ENCODE measurements at places on chromosomes 2 and 18.

DNA sequence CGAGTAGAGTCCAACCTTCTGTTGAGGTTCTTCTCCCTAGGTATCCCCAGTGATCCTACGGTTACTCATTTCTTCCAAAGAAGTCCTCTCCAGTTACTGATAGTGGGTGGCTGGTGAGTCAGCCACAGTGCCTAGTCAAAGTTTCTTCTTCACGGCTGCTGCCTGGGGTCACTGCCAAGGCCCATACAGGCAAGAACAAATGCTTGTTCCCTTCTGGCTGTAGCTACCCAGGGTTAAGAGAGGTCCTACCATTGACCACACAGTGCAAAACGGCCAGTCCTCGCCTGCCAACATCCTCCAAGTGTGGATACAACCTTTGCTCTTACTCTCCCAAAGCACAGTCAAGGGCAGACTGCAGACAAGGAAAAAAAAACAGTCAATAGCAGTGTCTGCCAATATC, 2.9 kb upstream of the PTPN4 start:
- DNase-seq = no peak

DNA sequence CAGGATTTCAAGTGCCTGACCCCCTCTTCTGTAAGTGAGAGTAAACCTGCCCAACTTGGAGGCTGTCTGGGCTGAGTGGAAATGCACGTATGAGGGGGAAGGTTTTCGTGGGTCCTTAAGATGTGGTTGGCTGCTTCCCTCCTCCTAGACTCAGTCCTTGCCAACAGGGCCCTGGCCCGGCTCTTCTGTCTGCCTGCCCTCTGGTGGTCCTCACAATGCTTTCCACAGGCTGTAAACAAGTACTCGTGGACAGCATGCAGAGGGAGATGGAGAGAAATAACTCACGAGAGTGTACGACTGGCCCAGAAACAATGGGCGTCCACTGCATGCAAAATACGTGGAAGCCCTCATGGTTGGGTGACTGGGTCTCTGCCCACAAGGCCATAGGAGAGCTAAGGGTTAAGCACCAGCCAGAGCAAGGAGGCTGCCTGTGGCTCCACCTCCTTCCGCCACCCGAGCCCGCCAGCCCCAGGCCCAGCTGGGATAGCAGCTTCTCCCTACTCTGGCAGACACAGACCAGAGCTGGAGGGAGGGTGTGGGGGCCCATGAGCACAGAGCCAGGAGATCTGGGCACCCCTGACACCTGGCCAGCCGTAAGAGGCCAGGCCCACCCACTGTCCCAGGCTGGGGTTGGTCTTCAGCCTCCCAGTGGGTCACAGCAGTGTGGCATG, 17.0 kb upstream of the ARHGEF4 start:
- no peak for DNase-seq

GRCh38 chr2:43041661-43042360, 184.6 kb downstream of the ZFP36L2 start:
- peak; percentile 89 for DNase-seq

DNA sequence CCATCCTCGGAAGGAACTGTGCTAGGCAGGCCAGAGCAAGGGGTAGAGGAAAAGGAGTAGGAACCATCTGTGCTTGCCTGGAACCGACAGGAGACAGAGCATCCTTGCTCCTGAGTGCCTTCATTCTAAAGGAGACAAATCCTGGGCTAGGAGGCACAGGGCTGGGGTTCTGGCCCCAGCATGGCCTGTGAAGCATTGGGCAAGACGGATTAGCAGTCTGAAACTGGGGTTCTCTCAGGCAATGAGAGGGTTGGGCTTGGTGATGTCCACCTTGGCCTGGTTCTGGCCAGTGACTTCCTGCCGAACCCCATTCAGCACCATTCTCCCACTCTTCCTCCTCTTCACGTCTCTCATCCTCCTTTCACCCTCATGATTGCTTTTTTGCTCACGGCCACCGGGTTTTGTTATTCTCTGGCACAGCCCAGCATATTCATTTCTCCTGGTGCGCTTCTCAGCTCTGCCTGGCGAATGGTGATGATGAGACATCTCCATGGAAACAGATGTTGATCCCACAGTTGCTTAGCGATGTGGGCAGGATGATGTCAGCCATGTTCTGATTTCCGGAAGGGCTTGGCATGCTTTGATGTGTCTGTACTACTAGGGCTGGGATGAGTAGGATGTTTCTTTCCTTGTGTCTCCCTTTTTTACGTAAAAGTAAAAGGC, 127.7 kb downstream of the CAPN13 start:
- peak; percentile 86 for DNase-seq

GRCh38 chr2:188966079-188966571, 8.0 kb upstream of the COL3A1 start:
- no peak for DNase-seq

DNA sequence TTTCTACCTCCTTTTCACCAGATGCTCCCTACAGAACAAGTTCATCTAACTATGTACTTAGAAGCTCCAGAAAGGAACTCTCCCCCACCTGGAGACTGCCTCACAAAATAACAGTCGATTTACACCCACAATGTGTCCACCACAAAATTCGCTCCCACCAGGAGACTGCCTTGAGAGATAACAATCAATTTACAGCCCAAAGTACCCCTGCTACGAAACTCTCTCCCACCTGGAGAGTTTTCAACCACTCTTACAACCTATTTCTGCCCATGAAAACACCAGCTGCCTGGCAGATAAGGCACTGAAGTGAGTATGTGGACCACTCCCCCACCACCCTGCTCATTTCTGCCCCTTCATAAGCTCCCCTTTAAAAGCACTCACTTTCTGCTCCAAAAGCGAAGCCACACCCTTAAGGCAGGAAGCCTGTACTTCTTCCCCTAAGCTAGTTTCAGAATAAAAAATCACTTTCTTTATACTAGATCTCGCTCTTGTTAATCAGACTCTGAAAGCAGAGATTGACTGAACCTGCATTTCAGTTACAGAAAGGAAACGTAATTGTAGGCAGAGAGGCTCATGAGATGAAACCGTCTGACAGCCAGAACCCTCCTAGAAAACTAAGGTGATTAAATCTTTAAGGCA, 94.4 kb upstream of the RBBP8 start:
- DNase-seq = no peak

GRCh38 chr2:205965707-205966106, 120.3 kb downstream of the INO80D start:
- no peak for DNase-seq

DNA sequence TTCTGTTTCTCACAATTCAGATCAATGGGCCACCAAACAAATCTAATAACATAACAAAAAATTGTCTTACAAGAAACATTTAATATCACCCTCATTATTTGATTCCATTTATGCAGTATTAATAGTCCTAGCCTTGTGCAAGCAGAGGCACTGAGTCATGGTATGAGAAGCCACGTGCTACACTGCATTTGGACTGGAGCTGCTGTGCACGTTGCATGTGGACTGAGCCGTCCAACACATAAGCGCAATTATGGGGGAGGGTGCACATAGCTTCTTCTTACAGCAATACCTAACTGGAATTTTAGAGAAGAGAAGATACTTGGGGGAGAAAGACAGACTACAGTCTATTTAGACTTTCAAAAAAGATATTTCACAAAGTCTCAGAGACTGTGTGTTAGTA, 329.6 kb upstream of the ID2 start:
- DNase-seq = no peak

DNA sequence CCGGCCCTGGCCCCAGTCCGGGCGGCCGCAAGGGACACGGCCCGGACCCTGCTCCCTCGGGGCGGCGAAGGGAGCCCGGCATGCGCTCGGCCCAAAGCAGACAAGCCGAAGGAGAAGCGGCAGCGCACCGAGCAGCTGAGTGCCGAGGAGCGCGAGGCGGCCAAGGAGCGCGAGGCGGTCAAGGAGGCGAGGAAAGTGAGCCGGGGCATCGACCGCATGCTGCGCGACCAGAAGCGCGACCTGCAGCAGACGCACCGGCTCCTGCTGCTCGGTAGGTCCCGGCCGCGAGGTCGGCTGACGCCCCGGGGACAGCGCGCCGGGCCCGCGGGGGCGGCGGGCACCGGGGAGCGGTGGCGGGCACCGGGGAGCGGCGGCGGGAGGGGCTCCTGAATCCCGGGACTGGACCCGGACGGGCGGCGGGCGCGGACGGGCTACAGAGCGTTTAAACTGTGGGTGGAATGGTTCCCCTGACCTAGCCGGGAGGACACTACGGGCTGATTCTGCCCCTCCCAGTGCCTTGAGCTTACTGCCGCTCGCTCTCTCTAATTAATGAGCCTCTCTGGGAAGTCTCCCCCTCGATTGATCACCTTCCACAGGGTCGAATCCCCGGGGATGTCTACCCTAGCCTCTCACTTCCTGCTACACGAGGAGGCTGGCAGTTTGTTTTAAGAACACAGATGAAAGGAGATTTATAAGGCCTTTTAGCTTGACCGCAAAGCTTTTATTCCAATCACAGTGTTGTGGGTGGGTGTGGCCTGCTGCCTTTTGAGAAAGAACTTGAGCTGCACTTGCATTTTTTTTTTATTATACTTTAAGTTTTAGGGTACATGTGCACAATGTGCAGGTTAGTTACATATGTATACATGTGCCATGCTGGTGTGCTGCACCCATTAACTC, 853 bp downstream of the GNAL start:
- DNase-seq = no peak

- no peak for DNase-seq
These were observed 361.8 kb upstream of the PIK3C3 start for GRCh38 chr18:41593171-41593675.

DNA sequence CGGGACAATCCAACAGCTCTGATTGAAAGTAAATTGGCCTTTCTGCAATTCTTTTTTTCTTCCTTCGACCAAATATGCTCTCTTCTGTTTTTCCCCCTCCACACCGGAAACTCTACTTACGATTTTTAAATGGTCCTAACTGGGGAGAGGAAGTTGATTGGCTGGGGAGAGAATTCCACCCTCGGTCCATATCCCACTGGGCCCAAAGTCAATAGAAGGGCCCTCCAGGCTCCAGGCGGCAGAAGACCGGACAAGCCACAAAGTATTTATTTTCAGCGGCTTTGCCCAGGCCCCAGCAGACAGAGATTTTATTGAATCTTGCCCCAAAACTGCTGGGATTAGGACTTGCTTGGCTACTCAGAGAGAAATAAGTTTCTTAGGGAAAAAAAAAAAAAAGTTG, 37.1 kb upstream of the SMAD7 start:
- no peak for DNase-seq

GRCh38 chr2:229408356-229408755, 137.3 kb upstream of the PID1 start:
- no peak for DNase-seq

- peak; percentile 15 for DNase-seq
These were observed 223.4 kb downstream of the SP3 start for GRCh38 chr2:173741759-173742158.

GRCh38 chr2:23522726-23523372, 137.9 kb downstream of the KLHL29 start:
- no peak for DNase-seq

DNA sequence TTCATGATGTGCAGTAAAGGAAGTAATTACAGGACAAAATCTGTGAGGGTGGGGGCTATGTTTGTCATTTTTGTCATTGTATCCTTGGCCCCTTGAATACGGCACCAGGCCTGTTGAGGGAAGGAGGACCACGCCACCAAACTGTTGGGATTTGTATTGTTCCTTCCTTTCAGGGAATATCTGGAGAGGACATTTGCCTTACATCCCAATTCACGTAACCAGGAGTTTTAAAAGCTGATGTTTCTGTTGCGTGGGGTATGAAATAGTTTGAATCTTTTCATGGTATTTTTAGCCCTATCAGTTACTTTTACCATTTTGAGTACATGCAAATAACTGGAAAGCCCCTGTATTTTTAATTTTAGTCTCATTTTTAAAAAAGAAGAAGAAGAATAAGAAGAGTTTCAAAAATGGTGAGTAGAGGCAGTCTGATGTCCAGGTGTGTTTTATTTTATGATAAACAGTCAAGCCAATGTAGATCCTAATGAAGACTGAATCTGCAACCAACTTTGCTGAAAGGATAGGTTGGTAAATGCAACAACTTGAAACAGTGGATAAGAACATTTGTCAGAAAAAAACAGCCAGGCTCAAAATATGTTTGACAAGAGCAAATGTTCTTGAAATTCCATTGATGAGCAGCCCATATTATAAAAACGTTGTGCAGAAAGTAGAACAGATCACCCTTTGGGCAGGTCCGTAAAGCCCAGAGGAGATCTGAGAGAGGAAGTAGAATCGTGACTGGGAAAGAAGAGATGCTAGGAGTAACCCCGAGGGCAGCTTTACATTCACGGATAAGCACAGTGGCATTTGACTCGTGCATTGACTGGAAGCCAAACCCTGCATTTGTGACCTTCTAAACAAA, 54.5 kb downstream of the RASGRP3 start:
- no peak for DNase-seq

GRCh38 chr18:38241736-38242135, 676.1 kb upstream of the CELF4 start:
- DNase-seq = no peak

GRCh38 chr2:141741652-141742051, 389.2 kb downstream of the LRP1B start:
- DNase-seq = no peak

DNA sequence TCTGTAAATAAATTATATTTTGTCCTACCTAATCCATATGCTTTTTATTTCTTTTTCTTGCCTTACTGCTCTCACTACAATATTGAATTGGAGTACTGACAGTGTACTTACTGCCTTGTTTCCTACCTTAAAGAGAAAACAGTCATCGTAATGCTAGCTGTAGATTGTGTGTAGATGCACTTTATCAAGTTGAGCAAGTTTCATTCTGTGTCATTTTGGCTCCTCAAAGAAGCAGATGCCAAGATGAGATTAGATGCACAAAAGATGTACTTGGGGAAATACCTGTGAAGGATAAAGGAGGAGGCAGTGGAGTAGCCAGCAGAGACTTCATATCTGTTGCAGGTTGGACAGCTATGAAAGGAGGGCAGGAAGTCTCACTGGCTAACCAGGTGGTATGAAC, 145.5 kb downstream of the FTCDNL1 start:
- DNase-seq = no peak

DNA sequence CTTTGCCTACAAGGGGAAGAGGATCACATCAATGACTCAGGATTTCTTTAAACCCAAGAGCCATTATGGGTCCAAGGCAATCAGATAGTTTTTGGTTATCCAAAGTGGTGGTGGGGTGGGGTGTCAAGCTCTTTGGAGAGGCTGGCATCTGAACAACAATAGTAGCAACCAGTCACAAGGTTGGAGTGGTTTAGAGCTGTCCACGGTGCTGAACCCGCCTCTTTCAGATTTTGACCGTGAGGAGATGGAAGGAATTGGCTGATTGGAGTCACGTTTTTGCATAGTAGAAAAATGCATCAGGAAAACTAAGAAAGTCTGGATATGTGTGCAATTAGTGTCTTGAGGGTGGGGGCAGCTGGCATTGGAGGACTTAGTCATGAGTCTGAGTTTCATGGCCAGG, 159.9 kb downstream of the LOXHD1 start:
- no peak for DNase-seq

DNA sequence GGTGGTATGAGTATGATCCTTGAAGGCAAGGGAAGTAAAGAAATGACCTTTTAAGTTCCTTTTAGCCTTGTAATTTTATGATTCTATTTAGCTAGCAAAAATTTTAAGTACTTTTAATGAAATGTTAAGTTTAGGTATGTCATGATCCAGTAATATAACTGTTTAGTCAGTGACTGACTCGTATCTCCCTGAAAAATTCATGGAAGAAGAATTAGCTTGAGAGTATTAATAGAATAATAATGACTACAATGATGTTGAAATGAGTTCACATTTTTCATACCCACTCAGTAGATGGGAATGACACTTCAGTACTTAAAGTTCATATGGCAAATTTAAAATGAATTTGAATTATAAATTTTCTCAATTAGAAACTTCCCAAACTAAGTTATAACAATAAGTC, 14.6 kb downstream of the RAB3GAP1 start:
- DNase-seq = no peak

GRCh38 chr18:57461652-57462269, 26.6 kb downstream of the ONECUT2 start:
- DNase-seq = no peak

- DNase-seq = no peak
These were observed 66.6 kb downstream of the CELF4 start for GRCh38 chr18:37499044-37499443.

Data from spinal cord (tissue), 10 donors.